Upper lobe of left lung (tissue), 6 donors: ENCODE measurements at places on chromosomes 2 and 18. TPM values are rescaled to one million over a fixed set of nuclear protein-coding genes. Genes with fewer than 3 reads are reported as not detected.

GRCh38 chr18:9354256-9354655, 19.7 kb downstream of the TWSG1 start:
- no peak for DNase-seq

DNA sequence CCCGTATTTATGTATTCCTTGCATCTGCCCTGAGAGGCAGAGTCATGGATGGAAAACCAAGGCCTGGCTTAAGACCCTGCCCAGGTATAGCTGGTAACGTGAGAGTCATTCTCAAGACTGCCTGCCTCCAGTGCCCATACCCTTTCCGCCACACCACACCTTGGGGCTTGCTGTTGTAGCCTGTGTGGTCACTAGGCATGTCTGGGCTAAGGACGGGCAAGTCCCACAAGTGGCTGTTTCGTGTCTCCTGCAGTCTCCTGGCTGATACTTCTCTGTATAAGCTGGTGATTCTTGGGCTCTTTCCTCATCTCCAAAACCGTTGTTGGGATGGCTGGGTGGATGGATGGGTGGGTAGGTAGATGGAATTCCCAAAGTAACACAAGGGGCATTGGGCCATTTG, 269.8 kb downstream of the KLHL29 start:
- no peak for DNase-seq

GRCh38 chr2:218130377-218130776, 4.5 kb downstream of the CXCR2 start:
- DNase-seq: no peak

The MC5R gene
- not detected for total RNA-seq
